ENCODE measurements at places on chromosomes 2 and 18.

DNA sequence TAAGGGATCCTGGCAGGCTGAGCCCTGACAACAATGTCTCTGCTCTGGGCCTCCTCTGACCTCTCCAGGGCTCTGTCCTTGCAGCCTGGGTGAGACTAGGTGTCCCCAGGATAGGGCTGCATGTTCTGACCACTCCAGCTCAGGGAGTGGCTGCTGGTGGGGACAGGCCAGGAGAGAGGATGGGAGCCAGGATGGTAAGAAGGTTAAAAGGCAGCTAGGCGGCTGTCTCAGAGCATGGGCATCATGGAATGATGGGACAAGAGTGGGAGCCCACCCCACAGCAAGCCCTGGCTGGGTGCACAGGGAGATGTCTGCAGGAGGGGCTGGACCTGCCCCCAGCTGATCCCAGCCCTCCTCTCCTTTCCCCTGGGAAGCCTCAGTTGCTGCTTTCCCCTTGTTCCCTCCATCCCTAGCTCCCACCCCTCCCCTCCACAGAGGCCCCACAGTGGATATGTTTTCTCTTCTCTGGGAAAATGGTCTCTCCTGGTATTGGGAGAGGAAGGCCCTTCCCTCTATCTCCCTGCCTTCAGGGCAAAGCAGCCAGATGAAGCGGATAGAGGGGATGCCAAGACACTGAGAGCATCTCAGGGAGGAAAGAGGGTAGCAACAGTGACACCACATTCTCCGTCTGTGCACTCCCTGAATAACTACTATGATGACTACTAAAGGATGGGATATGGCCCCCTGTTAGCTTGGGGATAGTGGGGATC is 334.3 kb downstream of the DYSF start:
- DNase-seq = no peak

DNA sequence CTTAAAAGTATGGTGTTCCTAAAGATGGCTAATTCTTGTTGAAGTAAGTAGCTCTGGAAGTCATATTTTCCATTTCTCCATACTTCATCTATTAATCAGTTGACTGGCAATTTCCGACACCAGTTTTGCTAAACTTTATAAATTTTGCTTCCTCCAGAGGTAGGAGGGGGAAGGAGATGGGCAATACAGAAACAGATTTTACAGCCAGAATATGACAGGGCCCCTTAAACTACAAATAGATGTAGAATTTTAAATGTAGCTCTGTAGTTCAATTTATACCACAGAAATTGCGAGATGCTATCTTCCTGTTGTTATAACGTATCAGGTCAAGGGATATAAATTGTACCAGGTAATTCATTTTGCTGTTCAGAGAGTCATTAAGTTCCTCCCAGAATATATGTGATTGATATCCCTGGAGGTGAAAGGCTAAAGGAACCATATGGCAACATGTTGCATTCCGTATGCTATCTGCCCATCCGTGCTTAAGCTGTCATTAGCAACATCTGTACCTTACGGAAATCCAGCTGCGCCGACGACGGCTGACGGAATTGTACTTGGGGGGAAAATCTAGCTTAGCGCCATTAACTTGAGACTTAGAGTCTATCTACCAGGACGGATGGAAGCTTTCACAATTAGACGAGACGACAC is 8.4 kb upstream of the NR4A2 start:
- DNase-seq = no peak

- no peak for DNase-seq
These were observed 60.0 kb downstream of the PIKFYVE start for GRCh38 chr2:208326016-208326415.

- no peak for DNase-seq
These were observed 326.9 kb upstream of the SMIM21 start for GRCh38 chr18:75754433-75754832.

DNA sequence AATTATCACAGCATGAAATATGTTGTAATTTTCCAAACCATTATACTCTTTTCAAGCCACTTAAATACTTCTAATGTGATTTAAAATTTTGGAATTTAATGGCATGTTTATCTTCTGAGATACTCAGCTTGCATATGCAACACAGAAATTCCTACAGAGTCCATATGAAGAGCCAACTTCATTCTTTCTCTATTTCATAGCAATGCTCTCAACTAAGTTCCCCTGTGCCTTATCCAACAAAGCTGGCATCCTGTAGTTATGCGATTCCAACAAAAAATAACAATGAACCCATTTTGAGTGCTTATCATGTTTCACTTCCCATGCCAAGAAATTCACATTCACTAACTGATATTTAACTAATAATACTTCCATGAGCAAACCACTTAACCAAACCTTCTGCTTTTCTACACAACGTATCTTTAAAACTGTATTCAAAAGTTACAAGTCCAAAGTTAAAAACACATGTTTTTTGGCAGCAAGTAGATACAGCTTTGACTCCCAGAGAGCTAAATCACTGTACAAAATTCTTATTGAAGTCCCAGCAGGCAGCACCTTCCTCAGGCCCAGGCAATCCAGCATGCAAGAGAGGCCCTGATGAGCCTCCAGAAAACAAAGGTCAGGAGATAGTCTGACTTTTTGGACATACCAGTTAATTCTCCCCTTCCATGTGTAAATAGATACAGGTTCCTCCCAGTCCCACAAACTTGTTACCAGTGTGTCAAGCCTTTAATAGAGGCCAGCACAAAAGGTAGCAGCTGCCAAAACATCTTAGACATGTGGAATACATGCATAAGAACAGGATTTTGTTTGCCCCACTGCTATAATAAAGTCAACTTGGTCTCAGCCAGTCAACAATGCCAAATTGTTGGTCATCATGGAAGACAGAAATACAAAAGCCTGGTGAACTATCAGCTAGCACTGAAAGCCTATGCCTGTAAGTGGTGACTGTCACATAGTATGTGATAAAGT is 113.1 kb upstream of the WDR75 start:
- DNase-seq = no peak

- DNase-seq = no peak
These were observed 6.3 kb upstream of the MCFD2 start for GRCh38 chr2:46921676-46922448.

GRCh38 chr2:57536535-57537231 is 509.9 kb upstream of the VRK2 start:
- DNase-seq = no peak

DNA sequence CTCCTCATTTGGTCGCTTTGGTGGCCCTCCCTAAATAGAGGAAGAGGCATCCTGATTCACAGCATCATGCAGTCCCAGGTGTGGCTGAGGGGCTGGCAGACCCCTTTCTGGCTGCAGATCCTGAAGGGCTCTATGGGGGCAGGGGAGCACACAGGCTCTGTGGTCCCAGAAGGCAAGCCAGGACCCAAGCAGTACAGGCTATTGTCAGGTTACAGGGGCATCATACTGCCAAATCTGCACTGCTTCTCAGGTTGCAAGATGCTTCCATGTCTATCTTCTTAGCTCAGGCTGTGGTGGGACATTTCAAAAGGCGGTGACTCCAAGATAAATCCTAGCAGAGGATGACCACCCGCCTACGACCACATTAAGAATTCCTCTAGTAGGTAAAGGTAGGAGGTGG is 54.3 kb downstream of the TTC32 start:
- peak; percentile 22 for DNase-seq

DNA sequence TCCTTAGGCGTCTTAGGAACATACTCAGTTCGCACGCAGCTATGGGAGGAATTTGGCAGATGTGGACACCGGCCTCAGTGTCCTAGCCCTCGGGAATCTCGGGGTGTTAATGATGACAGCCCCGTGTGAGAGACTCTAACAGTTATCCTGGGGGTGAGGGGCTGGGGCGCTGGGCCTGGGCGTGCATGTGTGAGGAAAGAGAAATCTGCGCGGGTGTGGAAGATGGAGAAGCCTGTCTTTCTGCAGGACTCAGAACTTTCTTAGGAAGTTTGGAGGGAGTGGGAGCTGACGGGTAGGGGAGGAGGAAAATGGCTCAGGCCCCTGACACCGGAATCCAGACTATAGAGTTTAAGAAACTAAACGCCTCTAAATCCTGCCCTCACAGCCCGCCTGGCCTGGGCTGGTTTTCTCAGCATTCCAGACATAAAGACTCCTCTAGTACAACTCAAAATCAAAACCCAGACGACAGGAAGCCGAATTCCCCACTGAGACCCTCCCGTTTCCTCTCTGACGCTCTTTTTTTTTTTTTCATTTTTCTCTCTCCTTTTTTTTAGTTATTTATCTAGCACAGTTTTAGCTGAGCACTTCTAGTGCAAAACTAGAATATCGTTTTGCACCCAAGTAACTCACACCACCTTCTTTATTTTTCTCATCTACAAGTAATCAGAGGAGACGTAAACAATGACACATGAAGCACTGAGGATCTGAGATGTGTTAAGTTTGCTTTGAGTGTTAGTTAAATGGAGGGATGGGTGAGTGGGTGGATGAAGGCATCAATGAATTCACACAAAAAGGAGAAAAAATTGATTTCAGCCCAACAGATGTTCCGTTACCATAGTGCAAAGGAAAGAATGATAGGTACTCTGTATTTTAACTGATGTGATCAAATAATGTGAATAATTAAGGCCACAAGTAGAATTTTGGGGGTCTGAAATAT is 1.2 kb upstream of the HAAO start:
- DNase-seq = no peak

DNA sequence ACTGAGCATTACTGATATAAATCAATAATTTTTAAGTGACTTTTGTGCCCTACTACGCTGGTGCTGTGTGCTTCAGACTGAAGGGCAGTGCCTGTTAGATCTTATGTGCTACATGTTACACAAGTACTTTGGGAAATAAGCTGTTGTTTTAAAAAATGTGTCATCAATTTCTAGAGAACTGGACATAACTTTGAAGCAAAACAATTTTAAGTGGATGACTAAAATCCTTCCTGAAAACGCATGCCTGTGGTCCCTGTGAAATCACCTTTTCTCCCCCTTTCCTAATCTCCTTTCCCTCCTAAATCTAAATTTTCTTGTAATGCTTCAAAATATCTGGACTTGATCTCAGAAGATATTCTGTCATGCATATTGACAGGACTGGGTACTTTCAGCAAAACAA is 7.1 kb upstream of the IL1RL1 start:
- no peak for DNase-seq

DNA sequence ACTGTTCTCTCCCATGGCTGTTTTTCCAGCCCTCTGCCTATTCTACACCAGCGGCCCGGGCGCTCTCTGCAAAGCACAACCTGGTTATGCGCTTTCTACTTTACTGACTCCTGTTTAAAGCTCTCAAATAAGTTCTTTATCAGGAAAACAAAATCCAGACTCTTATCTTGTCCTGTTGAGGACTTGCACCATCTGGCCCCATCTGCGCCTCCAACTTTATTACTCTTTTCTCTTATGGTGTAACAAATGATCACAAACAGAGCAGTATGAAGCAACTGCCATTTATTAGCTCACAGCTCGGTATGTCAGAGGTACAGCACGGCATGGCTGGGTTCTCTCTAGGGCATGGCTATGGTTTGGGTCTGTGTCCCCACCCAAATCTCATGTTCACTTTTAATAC is 236.5 kb upstream of the NT5C1B start:
- no peak for DNase-seq

GRCh38 chr18:74137920-74138538 is 9.6 kb downstream of the FBXO15 start:
- DNase-seq = no peak

DNA sequence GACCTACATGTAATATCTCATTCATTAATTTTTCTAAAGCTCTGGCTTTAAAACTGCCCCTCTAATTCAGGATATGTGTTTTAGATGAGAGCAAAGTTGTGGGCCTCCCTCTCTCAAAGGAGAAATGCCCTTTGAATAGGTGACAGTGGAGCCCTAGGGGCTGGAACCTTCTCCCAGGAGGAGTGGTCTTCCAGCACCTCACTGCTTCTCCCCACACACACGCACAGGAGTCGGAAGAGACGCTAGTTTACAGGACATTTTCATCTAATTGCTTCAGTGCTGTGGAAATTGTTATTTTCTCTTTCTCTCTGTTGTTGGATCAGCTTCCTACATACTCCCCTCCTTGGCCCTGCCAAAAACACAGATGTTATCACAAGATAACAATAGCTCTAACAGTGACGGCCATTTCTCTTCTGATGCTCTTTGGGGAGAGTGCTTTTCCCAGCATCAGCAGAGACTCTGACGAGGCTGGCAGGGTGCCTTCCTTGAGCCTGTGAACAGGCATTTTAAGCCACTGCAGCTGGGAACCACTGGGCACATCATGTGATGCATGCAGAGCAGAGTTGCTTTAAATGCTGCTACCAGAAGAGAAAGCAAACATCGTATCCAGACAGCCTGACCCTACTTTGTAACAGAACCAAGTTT is 209.4 kb upstream of the SP5 start:
- DNase-seq = no peak

- no peak for DNase-seq
These were observed 30.0 kb downstream of the PMAIP1 start for GRCh38 chr18:59929621-59930295.

DNA sequence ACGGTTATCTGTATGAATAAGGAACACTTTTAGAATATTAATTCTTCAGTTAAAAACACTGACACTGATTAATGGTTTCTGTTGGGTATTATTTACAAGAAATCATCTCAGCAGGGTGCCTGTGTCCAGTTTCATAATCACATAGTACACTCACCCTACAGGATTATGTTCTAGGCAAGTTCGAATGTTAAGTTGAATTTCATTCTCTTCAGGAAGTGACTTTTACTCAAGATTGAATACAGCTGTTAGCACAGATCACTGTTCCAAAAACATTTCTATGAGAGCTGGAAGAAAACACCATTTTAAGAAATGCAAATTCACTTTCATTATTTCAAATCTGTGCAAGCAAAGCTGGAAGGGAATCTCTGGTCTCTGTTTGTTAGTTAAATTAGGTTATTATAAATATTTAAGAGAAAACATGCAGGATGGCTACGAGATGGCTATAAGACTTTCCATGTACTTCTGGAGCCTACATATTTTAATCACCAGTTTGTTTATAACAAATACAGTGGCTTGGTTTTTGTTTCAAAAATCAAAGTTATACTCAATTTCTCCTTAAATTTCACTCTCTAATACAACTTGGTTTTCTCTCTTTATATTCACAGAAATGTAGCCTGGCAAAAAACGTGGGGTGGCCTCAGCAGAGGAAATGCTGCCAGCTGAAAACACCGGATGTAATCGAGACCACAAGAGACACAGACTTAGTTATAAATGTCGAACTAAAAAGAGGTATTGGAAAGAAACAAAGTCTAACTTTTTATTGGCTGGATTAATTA is 65.8 kb downstream of the RBMS1 start:
- no peak for DNase-seq

DNA sequence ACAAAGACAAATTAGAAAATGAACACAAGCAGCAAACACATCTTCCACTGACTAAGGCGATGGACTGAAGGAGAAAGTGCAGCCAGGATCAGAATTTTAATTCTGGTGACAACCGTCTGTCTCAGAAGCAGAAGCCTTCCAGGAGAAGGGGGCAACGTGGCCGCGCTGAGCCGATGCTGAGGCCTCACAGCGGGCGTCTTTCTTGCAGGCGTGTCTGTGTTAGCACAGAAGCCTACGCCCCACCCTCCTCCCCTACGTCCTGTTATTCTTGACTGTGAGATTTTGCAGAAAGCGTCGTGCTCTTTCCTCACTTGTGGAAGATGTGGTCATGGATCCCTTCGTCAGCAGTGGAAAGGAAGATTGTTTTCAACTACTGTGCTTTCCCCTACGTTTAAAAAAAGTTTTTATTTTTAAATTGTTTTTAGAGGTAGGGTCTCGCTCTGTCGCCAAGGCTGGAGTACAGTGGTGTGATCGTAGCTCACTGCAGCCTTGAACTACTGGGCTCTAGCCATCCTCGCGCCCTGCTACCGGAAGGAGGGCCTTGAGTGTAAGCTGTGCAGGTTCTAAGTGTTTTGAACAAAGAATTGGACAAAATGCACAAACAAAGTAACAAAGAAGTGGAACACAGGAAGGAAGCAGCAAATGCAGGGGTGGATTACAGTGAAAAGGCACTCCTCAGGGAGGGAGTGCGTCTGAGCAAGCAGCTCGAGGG is 422.0 kb downstream of the GALR1 start:
- no peak for DNase-seq
